NCI-H774 (cell line): ENCODE measurements at places on chromosomes 2 and 18.
A peak's percentile ranks its signal among the peaks of the same experiment; 100 is the strongest.

GRCh38 chr2:161116509-161116908 lies 43.7 kb upstream of the TANK start:
- DNase-seq, result no peak

GRCh38 chr2:102187496-102188150 lies 800 bp downstream of the IL1RL2 start:
- no peak for DNase-seq

DNA sequence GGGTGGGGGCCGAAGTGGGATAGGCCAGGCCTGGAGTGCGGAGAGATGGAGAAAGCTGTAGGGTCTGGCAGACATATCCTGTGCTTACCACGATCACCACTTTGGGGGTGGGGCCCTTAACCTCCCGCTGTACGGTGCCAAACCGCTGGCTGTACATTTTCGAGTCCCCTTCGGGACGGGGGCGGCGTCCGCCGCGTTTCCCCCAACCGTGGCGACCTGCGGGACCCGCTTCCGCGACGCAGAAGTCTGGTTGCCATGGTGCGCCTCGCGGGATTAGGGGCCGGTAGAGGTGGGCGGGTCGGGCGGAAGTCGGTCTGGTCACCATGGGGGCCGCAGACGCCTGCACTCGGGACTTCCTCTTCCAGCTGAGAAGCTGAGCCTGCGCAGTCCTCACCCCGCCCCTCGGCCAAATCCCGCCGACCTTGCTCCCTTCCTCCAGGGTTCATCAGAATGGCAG lies at the start of gene CFAP53:
Gene CFAP53 (minus strand): TSS at position 248 of the 457 bp plus-strand sequence. CDS start 91 bp downstream, at position 157.
- DNase-seq, result peak; percentile 82

DNA sequence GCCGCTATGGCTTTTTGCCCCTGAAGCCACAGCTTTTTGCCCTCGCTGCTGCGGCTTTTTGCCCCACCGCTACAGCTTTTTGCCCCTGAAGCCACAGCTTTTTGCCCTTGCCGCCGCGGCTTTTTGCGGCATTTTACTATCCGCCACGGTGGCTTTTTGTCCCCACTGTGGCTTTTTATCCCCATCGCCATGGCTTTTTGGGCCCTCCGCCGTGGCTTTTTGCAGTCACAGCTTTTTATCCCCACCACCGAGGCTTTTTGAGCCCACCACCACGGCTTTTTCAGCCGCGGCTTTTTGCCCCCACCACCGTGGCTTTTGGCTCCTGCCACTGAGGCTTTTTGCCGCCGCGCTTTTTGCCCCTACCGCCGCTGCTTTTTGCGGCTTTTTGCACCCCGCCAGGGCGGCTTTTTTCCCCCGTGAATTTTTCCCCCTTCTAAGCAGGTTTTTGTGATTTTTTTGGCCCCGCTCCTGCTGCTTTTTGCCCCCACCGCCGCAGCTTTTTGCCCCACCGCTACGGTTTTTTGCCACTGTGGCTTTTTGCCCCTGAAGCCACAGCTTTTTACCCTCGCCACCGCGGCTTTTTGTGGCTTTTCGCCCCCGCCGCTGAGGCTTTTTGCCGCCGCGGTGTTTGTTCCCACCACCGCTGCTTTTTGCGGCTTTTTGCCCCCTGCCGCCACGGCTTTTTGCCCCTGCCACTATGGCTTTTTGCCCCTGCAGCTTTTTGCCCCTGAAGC lies 2797.2 kb upstream of the TEKT4 start:
- no peak for DNase-seq

DNA sequence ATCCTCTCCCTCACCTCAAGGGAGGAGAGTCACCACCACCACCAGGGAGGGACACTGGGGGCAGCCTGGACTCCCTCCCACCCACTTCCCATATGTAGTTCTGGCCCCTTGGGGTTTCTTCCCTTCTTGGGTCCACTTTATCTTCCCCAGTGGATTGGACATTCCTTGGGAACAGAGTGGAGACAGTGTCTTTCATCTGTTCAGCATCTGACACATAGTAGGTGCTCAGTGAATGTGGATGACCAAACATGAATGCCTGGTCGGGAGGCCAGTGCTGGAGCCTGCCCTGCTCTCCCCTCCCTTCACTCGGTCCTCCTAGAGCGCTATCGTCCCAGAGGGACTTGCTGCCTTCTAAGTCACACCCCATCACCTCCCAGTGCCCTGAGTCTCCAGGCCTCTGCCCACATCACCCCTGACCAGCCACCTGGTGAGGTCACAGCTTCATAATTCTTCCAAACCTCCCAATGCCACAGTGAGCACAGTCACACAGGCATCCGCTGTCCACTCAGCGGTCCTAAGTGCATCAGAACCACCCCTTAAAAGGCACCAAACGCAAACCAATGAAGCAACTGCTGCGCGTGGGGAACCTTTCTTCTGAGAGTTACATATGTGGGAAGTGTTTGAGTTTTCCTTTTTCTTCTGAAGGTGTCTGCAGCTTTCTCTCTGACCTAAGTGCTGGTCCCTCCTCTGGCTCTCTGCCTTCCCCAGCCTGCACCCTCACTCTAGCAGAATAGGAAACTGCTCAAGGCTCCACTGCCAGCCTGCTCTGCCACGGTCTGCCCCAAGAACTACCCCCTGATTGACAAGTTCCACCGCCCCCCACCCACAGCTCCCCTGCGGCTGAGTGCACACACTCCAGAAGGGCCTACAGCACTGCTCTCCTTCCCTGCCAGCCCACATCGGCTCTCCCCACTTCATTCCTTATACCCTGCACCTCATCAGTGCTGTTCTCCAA lies 7.2 kb upstream of the SFXN5 start:
- no peak for DNase-seq

GRCh38 chr2:112817082-112817689 lies 19.4 kb downstream of the IL1B start:
- no peak for DNase-seq

DNA sequence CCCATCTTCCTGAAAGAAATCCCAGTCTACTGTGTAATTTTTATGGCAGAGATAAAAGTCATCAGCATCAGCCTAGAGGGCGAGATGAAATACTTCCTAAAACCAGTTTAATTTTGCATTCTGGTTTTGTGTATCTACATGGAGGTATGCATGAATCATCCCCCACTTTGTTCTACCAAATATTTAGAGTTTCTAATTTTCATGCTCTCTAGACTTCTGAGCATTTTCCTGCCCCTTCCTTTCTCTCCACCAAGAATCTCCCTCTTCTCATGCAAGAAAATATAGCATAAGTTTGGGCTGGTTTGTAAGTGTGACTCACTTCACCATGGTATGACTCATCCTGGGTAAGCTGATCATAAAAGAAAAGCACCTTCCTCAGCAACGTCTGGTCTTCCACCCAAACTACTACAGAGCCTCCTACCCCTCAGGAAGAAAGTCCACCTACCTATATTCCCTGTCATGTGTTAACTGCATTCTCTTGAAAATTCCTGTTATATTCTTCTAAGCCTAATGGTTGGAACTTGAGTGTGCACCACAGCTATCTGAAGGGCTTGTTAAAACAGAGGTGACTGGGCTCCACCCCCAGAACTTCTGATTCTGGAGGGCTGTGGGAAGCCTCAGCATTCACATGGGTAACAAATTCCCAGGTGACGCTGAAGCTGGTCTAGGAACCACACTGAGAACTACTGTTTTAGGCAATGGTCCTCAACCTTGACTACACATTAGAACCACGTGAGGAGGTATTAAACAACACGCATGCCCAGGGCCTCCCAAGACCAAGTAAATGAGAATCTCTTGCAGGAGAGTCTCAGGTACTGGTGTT lies 37.4 kb upstream of the RAPGEF4 start:
- no peak for DNase-seq

GRCh38 chr2:217731805-217732204 lies 271.0 kb downstream of the TNS1 start:
- no peak for DNase-seq

- no peak for DNase-seq
Measured at GRCh38 chr18:4813708-4814107, 358.6 kb upstream of the DLGAP1 start.

- DNase-seq, result no peak
Measured at GRCh38 chr2:118124288-118124891, 36.1 kb downstream of the INSIG2 start.

GRCh38 chr18:46660957-46661749 lies 4.1 kb upstream of the LOXHD1 start:
- peak; percentile 2 for DNase-seq

DNA sequence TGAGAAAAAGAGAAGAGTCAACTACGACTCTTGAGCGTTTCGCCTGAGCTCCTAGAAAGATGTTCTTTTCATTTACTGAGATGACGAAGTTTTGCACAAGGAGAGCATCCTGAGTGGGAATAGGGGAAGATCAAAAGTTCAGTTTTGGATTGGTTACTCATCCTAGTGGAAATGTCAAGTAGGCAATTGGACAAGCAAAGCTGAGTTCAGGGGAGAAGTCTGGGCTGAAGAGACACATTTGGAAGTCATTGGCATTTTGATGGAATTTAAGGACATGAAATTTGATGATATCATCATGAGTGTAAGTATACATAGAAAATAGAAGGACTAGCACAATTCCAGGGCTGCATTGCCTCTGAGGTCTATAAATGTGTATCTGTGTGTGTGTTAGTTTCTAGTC lies 416.6 kb downstream of the RAD51AP2 start:
- no peak for DNase-seq

DNA sequence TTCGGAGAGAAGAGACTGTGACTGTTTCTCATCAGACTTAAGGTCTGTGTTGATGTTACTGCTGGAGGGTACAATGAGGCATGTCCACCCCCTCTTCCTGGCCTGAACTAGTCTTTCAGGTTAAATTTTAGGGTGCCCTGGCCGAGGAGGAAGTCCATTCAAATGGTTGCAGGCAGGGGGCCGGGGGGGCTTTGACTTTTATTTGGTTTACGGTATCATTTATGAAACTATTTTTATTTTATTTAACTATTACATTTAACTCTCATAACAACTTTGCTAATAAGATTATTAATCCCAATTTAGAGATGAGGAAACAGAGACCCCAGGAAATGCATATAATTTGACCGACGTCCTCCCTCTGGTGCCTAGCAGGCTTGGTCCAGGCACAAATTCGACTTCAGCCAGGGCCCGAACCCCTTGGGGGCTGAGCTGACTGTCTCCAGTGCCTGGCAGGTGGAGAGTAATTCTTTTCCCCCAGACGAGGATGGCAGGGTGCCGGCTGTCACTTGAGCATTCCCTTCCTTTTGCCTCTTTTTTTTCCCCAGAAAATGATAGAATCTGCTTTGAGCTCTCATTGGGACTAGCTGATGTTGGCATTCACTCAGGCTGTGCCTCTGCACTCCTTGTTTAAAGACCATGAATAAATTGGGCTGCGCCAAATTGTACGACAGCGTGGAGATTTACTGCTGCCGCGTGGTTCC lies 255.3 kb upstream of the SALL3 start:
- no peak for DNase-seq

- DNase-seq, result peak; percentile 8
Measured at GRCh38 chr2:71210292-71210691, 16.6 kb downstream of the PAIP2B start.

- DNase-seq, result no peak
Measured at GRCh38 chr2:127901339-127902056, 15.7 kb upstream of the AMMECR1L start.

DNA sequence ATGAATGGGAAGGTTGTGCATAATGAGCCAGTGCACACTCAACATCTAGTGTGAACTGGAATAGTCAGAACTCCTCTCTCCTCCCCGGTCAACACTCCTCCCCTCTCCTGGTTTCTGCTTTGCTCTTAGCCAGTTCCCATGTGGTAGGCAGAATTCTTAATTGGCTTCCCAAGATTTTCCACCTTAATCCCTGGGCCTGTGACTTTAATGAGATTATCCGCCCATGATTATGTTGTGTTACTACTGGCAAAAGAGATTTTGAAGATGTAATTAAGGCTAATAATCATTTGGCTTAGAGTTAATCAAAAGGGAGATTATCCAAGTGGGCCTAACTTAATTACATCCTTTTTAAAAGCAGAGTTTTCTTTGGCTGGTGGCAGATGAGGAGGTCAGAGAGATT lies 34.2 kb upstream of the REV1 start:
- DNase-seq, result no peak

GRCh38 chr2:105861200-105861599 lies 116.5 kb downstream of the NCK2 start:
- DNase-seq, result no peak

DNA sequence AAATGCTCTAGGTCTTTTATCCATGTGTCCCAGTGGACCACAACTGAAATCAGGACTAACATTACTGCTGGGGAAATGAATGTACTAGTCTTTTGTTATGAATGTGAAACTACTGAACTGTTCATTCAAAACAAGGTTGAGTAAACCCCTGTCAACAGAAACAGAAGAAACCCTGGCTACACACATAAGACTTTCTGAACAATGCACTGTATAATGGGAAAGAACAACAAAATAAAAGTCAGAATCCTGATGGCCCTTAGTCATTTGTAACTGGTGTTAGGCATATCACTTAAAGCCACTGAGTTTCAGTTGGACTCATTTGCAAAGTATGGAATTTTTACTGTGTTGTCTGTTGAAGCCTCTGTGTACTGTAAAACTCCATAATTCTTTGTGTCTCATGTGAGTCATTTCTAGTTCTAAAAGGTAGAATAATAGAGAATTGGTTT lies 77.0 kb upstream of the UBXN4 start:
- no peak for DNase-seq

- DNase-seq, result no peak
Measured at GRCh38 chr2:39515273-39515896, 78.3 kb upstream of the MAP4K3 start.

- DNase-seq, result no peak
Measured at GRCh38 chr2:85188852-85189251, 55.7 kb downstream of the TCF7L1 start.

DNA sequence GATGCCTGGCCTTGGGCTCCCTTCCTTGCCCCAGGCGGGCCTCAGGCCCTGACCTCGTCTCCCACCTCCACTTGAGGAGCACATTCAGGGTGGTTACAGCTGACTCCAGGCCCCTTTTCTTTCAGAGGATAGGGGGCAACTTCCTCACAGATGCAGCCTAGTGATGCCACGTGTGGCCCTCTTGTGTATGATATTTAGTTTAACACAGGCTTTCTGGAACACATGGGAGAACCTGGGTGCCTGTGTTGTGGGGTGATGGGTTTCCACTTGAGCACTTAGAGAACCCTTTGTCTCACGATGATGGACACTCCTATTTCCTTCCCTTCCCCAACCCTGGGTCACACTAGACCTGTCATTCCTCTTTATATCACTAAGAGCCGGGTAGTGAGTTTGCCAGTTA lies 6.8 kb upstream of the KCNS3 start:
- no peak for DNase-seq

- DNase-seq, result no peak
Measured at GRCh38 chr2:167333245-167333644, 445.0 kb downstream of the XIRP2 start.

- DNase-seq, result no peak
Measured at GRCh38 chr2:25312958-25313710, 28.6 kb downstream of the DNMT3A start.

GRCh38 chr2:120480346-120480902 lies 134.5 kb downstream of the INHBB start:
- no peak for DNase-seq
